ENCODE measurements at places on chromosomes 7 and 10.

- H3K36me3 ChIP-seq: no peaks in the 10 kb centered on the region
- peaks cover 5% of the 10 kb centered on the region for H3K4me1 ChIP-seq
- DNase-seq: no peak
- no peak overlapping the region for H3K4me3 ChIP-seq
- no peaks in the 10 kb centered on the region for H3K27me3 ChIP-seq
These were observed 110.5 kb upstream of the HABP2 start for GRCh38 chr10:113442336-113442735.

GRCh38 chr10:88292185-88292514 is 291.0 kb downstream of the RNLS start:
- no peaks in the 10 kb centered on the region for H3K36me3 ChIP-seq
- no peak overlapping the region for H3K4me3 ChIP-seq
- no peak for DNase-seq
- no peak overlapping the region for H3K27ac ChIP-seq
- H3K4me1 ChIP-seq: no peaks in the 10 kb centered on the region

- DNase-seq: no peak
- H3K27me3 ChIP-seq: no peaks in the 10 kb centered on the region
- H3K27ac ChIP-seq: no peak overlapping the region
- H3K36me3 ChIP-seq: no peaks in the 10 kb centered on the region
- H3K4me3 ChIP-seq: no peak overlapping the region
These were observed 43.2 kb upstream of the SLC35B4 start for GRCh38 chr7:134359787-134360432.

- no peak overlapping the region for H3K27ac ChIP-seq
- no peaks in the 10 kb centered on the region for H3K36me3 ChIP-seq
These were observed 216.9 kb downstream of the SORCS1 start for GRCh38 chr10:106947643-106948042.

DNA sequence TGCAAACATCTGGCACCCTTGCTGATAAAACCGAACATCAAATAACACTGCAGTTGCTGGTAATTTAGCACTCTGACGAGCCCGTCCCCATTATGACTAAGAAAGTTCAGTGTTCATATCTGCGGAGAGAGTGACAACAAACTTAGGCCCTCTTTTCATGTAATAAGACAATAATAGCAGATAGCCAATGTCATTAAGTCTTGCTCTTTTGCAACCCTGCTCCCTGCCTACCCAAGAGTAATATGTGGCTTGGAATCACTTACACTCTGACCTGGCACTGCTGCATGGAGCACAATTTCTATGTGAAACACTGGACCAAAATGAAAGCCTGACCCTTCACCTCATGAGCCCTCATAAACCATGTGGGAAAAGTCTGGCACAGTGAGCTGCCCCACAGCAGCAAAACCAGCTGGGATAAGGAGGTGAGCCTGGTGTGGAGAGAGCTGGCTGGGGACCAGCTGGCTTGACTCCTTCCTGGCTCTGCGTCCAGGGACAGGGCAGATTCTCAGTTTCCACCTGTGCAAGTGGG is 86.5 kb downstream of the HIPK2 start:
- H3K27ac ChIP-seq: no peak overlapping the region
- H3K27me3 ChIP-seq: no peaks in the 10 kb centered on the region
- H3K36me3 ChIP-seq: no peaks in the 10 kb centered on the region
- DNase-seq: no peak
- H3K4me1 ChIP-seq: peaks cover 26% of the 10 kb centered on the region

- no peak overlapping the region for H3K27ac ChIP-seq
- peak overlapping the region; percentile 58 for H3K4me3 ChIP-seq
- no peaks in the 10 kb centered on the region for H3K36me3 ChIP-seq
- H3K4me1 ChIP-seq: peaks cover 14% of the 10 kb centered on the region
- no peaks in the 10 kb centered on the region for H3K27me3 ChIP-seq
- peak; percentile 56 for DNase-seq
These were observed 77.6 kb downstream of the VPS41 start for GRCh38 chr7:38831259-38831996.

DNA sequence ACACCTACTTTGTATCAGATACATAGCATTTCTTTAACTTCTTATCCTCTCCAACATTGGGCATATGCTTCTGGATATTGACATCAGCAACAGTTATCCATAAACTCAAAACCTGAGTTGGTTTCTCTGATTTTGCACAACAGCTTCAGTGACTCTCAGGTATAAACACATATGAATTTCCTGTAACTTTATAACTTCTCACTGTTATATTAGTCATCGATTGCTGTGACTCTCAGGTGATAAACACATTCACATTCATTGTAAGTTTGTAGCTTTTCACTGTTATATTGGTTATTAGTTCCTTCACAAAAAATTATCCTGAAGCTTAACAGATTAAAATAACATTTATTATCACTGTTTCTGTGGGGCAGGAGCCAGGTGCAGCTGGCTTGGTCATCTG is 57.0 kb downstream of the ASAH2B start:
- H3K27me3 ChIP-seq: no peaks in the 10 kb centered on the region
- no peak for DNase-seq

GRCh38 chr10:102511583-102512274 is 8.0 kb downstream of the SUFU start:
- H3K4me3 ChIP-seq: no peak overlapping the region
- H3K4me1 ChIP-seq: peaks cover 12% of the 10 kb centered on the region

Measured in GM23248 (cell line).